T-cell (primary cell): ENCODE measurements at places on chromosomes 6 and 20. TPM values are rescaled to one million over a fixed set of nuclear protein-coding genes. Genes with fewer than 3 reads are reported as not detected.

DNA sequence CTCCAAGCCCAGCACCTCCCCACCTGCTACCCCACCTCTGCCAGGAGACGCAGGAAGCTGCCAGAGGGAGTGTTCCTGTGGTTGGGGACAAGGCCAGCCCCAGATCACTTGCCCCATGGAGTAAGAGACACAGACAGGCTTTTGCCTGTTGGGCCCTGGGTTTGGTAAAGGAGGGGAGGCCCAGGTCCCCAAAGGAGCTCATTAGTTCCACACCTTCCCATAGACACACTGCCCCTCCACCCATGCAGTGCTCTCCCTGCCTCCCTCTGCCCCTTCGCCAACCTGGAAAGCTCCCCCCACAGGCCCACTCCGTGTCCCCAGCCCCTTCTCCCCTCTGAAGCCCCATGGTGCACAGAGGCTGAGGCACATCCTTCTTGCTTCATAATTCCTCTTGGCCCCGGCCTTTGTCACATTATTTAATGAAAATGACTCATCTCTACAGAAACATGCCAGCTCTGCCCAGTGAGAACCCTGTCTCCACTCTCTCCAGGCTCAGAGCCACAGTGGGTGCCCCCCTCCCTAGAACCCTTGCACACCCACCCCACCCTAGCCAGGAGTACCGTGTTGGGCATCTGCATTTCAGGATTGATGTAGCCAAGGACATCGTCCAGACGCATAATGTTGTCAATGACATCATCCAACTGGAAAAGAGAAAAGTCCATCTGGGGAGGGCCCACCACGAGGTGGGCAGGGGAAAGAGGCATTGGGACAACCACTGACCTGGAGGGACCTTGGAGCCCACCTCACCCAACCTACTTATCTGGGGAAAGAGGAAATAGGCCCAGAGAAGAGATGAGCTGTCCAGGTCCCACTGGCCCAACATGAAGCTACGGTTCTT, 46.0 kb downstream of the TFEB start:
- DNase-seq, result no peak

DNA sequence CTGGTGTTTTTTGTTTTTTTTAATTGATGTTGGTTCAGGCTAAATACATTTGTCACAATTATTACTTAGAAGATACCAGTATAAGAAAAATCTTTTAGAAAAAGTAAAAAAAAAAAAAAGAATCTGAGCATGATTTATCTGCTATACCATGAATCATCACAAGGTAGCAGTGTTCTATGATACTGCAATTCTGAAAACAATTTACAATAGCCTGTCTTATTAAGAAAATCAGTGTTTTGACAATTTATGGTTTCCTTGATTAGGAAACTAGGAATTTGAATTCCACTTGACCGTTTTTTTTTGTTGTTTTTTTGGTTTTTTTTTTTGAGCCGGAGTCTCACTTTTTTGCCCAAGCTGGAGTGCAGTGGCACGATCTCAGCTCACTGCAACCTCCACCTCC, 9.3 kb upstream of the MAK start:
- DNase-seq, result no peak

DNA sequence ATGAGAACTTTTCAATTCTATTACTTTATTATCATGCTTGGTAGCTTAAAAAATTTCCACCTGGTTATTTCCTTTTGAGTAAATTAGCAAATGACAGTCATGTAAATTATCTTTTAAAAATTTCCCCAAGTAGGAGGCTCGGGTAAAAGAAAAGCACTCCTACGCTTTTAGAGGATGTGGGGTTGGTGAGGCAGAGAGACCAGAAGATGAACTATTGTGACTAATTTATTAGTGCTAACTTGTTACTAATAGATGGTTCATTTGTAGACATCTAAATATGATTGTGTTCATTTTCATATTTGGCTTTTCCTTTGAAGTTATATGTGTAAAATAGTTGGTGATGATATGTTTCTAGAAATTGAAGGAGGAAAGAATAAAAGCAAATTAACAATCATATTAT, 27.0 kb downstream of the ZNF292 start:
- no peak for DNase-seq

- no peak for DNase-seq
Observed at GRCh38 chr6:116714761-116715160, 33.8 kb downstream of the KPNA5 start.

DNA sequence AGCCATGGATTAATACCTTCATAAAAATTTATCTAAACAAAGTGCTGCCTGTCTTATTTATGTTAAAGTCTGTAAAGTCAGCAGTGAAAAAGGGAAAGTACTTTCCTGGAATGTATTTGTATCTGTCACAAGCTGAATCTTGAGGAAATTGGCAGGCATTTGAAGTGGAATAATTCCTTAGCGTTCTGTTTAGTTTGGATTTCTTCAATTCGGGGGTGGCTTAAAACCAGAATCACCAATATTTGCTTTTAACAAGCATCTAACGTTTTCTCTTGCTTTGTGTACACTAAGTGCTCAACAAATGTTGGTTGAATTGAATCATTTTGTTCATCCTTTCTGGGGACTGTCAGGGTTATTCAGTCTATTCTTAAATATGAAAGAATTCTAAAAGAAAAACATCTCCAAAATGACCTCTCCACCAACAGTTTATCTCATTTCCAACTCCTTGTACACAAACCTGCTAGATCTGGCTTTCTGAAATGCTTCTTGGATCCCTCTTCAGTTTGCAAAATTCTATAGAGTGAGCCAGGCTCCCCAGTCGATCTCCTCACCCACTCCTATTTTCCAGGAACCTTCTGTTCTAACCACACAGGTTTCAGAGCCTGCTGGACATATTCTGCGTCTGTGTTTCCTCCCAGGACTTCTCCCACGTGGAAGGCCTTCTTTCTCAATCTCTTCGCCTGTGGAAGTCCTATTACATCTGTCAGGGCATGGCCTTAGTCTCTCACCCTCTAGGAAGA, 2.0 kb upstream of the NPEPL1 start:
- DNase-seq, result no peak

GRCh38 chr6:113464536-113464935, 392.6 kb upstream of the MARCKS start:
- DNase-seq, result no peak

GRCh38 chr6:40444811-40445210, 142.4 kb downstream of the LRFN2 start:
- DNase-seq, result no peak

GRCh38 chr6:145547594-145548335, 187.6 kb downstream of the EPM2A start:
- no peak for DNase-seq

DNA sequence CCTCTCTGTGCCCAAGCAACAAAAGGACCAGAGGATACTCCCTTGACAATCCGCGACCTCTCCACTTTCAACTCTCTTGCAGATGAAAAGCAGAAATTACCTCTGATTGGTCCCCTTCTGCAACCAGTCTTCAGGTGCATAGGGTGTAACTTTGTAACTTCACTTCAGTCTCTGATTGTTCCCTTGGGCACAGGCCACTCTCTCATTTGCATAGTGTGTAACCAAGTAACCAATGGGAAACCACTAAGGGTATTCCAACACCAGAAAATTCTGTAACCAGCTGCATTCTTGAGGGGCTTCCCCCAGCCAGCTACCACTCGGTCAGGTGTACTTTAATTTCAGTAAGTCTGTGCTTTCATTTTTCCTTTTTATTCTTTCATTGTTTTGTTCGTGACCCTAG, 4.4 kb upstream of the RAET1L start:
- no peak for DNase-seq

GRCh38 chr6:25035512-25036435, 100.0 kb upstream of the RIPOR2 start:
- DNase-seq, result no peak

GRCh38 chr20:14716351-14716801, 379.0 kb upstream of the FLRT3 start:
- DNase-seq, result no peak

- no peak for DNase-seq
Observed at GRCh38 chr6:78460711-78461110, 406.6 kb upstream of the IRAK1BP1 start.

GRCh38 chr6:81900616-81901015, 148.1 kb upstream of the TENT5A start:
- DNase-seq, result no peak

GRCh38 chr20:469746-470490, 7.6 kb upstream of the TBC1D20 start:
- no peak for DNase-seq

- DNase-seq, result no peak
Observed at GRCh38 chr6:105624021-105624420, 221.1 kb upstream of the PREP start.

The RCAN2 gene
- 0.15 TPM for total RNA-seq

The MUCL3 gene
- total RNA-seq, result not detected

The ROMO1 gene
- 79.7 TPM for total RNA-seq

The COL21A1 gene
- not detected for total RNA-seq

The DCDC2 gene
- total RNA-seq, result not detected

The BPIFA1 gene
- total RNA-seq, result not detected

The CTAGE9 gene
- not detected for total RNA-seq

The TPMT gene
- 6.3 TPM for total RNA-seq

The DBNDD2 gene
- total RNA-seq, result 14.8 TPM

The DEFB124 gene
- total RNA-seq, result not detected

The KIF6 gene
- total RNA-seq, result not detected

The SLC35D3 gene
- not detected for total RNA-seq

The OR2H2 gene
- not detected for total RNA-seq

The KCNK17 gene
- total RNA-seq, result 0.38 TPM
